Stimulated activated CD4-positive, alpha-beta T cell treated with anti-CD3 and anti-CD28 coated beads, TNF-alpha, amount 100 ng/mL, for 24 hours (primary cell): ENCODE measurements at places on chromosomes 12 and 14.

GRCh38 chr14:99668307-99669295, 15.5 kb upstream of the CYP46A1 start:
- DNase-seq, result no peak

GRCh38 chr12:2897418-2897817, 6.7 kb downstream of the TULP3 start:
- no peak for DNase-seq

DNA sequence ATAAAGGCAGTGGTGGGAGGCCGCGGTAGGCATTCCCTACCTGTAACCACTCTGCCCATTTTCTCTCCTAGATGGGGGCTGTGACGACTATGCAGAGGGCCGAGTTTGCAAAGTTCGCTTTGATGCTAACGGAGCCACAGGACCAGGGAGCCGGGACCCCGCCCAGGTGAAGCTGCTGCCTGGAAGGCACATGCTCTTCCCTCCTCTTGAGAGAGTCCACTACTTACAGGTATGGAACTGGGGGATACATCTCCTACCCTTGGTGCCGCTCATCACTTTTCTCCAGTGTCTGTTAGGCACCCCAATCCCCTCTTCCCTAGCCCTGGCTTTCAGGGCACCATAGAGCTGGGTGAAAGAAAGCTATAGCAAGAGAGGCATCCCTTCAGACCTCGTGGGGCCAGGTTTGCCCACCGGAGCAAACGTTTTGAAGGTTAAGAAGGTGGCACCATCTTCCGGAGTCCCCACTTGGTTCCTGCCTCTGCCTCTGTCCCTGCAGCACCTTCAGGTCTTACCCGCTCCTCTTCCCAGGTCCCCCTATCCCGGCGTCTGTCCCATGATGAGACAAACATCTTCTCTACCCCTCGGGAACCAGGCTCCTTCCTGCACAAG, 2.0 kb upstream of the P3H3 start:
- no peak for DNase-seq

DNA sequence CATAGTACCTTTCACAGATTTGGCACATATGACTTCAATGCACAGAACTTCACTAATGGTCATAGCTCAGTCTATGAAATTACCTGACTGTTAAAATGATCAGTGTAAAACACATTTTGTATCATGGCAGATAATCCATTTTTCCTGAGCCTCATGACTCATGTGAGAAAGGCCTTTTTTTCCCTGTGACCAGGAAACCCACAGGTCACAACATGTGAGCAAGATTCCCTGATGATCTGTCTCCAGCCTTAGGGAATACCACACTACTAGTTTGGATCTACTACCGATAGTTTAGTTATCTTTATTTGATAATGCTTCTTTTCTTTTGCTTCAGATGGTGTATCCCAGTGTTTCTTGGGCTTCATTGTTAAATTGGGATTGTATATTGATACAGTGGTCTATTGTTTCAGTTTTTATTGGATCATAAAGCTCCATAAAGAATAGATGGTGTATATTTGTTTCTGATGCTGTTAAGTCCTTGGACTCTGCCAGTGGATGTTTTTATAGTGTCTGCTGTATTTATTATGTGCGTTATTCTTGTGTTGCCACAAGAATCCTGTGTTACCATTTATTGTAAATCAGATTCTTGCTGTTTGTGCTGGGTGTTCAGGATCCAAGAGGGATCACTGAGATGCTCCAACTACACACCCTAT, 248.7 kb upstream of the PELI2 start:
- DNase-seq, result no peak

GRCh38 chr12:63445224-63445880, 222.9 kb downstream of the DPY19L2 start:
- no peak for DNase-seq

DNA sequence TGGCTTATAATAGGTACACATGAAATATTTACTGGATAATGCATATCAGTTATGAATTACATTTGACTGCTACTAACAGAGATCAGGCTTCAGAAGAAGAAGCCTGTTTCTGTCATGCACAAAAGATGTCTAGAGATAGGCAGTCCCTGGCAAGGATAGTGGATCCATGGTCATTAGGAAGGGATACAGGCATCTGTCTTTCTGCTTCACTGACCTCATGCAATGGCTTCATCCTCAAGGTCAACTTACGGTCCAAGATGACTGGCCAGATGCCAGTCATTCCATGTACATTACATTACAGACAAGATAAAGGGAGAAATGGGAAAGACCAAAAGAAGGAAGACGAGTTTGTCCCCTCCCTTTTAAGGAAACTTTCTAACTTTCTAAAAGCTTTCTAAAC, 94.0 kb downstream of the NUAK1 start:
- no peak for DNase-seq

DNA sequence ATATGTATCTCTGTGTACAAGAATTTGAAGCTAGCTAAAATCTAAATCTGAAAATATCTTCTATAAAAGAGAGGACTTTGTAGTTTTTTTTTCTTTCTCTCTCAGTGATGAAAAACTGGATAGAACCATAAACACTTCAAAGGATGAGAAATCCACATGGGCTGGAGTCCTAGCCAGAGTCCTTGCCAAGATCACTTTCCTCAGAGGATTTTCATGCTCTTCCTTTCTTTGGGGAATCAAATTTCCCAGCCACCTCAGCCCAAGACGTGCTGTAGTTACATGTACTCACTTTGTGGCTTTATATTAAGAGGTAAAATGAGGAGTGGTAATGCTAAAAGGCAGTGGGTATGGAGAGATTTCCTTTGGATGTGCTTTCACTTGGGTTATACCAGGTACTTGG, 110.3 kb downstream of the SLC38A1 start:
- DNase-seq, result no peak

DNA sequence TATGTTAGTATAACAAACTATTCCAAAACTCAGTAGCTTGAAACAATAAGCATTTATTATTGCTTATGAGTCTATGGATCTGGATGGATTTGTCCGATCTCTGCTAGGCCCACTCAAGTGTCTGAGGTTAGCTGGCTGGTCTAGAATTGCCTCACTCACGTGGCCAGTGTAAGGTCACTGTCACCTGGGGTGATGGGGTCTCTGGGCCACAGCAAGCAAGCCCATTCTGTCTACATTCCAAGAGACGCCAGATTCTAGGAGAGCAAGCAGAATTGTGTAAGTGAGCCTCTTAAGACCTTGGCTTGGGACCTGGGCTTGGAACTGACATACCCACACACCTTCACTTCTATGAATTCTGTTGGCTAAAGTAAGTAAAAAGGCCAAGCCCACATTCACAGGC, 80.2 kb downstream of the STON2 start:
- no peak for DNase-seq

DNA sequence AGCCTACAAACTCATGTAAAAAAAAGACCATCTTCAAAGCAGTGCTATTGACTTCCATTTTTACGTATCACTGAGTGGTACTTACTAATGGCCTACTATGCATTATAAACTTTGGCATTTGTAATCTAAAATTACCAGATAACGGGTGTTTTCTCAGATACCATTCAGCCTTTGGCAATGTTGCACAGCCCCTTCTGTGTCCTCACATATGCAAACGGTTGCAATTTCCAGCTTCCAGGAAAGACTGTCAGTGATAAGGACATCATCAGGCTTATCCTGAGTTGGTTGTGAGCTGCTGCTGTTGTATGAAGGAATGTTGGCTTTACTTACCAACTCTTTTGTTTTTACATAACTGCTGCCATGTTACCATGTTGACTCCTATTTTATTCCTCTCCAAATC, 1.6 kb upstream of the SLC6A13 start:
- DNase-seq, result no peak

DNA sequence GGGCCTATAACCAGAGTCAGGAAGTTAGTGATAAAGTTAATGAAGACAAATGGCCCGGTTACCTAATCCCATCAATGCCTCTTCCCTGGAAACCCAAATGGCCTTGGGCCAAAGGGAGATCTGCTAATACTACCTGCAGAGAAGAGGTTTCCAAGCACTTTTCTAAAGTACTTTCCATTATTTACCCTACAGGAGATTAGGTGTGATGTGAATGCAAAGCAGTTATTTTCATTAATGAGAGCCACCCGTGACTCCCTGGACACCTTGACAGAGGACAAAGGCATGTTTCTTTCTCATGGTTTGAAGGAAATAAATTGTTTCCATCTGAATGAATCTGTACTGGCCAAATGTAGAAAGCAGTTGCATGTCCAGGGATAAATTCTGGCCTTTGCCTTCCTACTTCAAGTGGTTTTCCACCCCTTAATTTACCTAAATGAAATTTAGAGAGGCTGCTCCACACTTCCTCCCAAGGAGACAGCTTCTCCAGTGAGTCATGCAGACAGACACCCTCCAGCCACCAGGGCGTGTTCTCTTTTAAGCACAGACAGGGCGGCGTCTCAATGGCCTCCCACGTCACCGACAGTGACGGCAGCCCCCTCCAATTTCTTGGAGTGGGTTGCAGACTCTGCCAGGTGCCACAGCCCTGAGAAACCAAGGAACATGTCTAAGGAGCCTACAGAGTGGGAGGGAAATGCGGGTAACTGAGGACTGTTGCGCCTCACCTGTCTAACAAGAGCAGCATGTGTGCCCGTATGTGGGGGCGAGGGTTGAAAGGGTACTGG, 43.9 kb upstream of the GNPNAT1 start:
- no peak for DNase-seq

DNA sequence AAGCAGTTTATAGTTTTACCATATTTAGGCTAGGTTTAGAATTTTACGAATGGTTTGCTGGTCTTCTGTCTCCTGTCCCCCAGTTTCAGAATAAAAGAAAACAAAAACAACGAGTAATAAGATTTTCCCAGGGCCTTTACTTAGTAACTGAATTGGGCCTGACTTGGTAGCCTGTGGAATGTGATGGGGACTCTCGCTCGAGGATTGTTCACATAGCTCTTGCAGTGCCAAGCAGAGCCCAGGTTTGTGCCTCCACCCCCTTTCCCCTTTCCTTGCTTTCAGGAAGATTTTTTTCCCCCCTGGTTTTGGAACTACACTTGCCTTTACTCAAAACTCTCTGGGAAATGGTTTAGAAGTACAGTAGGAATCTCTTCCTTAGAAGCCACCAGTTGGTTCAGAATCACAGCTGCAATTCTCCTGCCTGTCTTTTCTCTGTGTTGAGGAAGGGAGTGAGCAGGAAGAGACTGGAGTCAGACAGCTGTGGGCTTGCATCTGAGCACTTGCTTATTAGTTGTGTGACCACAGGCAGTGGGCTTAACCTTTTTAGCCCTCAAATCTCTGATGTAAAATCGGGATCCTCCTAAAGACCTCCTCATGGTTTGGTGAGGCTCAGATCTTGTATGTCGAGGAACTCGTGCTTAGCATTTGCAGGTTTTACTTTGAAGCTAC, 501.2 kb downstream of the PCNX1 start:
- no peak for DNase-seq

- no peak for DNase-seq
Observed at GRCh38 chr14:66322564-66322963, 163.6 kb upstream of the CCDC196 start.

GRCh38 chr12:93894391-93895088, 217.4 kb downstream of the CRADD start:
- no peak for DNase-seq

- no peak for DNase-seq
Observed at GRCh38 chr12:78316631-78317468, 486.2 kb downstream of the NAV3 start.

DNA sequence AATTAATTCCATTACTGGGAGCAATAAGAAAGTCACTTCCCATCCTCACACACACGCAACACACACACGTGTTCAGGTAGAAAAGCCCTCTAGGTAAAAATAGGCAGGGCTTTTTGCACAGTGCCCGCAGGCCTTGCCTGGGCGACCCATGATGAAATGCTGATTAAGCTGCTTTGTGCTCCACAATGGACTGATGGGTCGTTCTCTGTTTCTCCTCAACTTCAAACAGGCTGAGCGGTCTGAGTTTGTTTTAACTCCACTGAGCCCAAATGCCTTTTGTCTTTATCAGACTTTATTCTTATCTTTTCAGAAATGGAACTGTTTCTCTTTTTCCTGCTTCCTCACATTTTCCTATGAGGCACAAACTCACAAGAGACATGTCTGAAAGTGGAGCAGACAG, 9.4 kb upstream of the DACT1 start:
- no peak for DNase-seq
